Heart left ventricle (tissue), 16 donors: ENCODE measurements at places on chromosomes 13 and 19. TPM values are rescaled to one million over a fixed set of nuclear protein-coding genes. Genes with fewer than 3 reads are reported as not detected.

Gene POSTN
- 27.5 TPM for polyA plus RNA-seq

Gene COX7A1
- 2,188 TPM for polyA plus RNA-seq

Gene TDRD12
- 0.06 TPM for polyA plus RNA-seq

Gene RUVBL2
- polyA plus RNA-seq = 68.0 TPM

Gene VWA8
- polyA plus RNA-seq = 12.1 TPM

Gene S1PR2
- 4.3 TPM for polyA plus RNA-seq

Gene PLEKHF1
- 38.6 TPM for polyA plus RNA-seq

Gene PABPC3
- 0.03 TPM for polyA plus RNA-seq
